Activated naive CD8-positive, alpha-beta T cell treated with anti-CD3 and anti-CD28 coated beads for 36 hours (primary cell): ENCODE measurements at places on chromosomes 7 and 10. TPM values are rescaled to one million over a fixed set of nuclear protein-coding genes. Genes with fewer than 3 reads are reported as not detected.

DNA sequence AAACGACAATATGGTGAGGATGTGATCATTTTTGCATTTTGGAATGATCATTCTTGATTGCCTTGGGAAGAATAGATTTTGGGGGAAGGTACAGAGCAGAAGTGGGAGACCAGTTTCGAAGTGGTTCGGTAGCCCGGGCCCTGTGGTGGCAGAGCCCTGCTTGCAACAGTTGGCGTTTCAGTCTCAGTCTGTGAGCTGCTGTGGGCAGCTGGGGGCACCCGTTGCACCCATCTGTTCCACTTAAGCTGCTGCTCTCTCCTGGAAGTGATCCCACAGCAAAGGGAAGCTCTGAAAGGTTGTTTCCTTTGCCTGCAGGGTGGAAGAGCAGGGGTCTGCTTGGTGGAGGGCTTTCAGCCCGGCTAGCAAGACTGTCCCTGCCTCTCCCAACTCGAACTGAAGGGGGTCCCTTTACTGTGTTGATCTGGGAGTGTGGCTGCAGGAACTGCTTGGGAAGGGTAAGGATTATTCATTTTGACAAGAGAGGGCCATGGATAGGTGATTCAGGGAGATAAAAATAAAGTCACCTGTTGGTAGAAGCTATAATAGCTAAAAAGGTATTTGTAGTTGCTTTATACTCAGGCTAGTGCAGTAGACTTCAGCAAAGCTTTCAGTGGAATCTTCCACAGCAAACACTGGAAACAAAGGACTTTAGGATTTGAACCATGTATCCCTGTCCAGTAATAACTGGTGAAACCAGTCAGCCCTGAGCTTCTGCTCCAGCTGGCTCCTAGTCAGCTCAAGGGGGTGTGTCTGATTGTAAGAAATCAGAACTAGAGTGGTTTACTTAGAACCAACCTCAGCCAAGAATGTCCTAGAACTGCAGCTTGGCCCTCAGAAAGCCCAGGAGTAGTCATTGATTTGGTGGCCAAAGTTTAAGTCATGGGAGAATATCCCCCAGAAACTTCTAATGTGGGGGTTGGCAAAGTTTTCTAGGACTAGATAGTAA is 53.1 kb upstream of the PDCD4 start:
- no peak for DNase-seq

- no peak for DNase-seq
These were observed 31.8 kb downstream of the ARHGAP22 start for GRCh38 chr10:48573045-48573444.

GRCh38 chr7:48154792-48155413 is 16.4 kb upstream of the ABCA13 start:
- no peak for DNase-seq

DNA sequence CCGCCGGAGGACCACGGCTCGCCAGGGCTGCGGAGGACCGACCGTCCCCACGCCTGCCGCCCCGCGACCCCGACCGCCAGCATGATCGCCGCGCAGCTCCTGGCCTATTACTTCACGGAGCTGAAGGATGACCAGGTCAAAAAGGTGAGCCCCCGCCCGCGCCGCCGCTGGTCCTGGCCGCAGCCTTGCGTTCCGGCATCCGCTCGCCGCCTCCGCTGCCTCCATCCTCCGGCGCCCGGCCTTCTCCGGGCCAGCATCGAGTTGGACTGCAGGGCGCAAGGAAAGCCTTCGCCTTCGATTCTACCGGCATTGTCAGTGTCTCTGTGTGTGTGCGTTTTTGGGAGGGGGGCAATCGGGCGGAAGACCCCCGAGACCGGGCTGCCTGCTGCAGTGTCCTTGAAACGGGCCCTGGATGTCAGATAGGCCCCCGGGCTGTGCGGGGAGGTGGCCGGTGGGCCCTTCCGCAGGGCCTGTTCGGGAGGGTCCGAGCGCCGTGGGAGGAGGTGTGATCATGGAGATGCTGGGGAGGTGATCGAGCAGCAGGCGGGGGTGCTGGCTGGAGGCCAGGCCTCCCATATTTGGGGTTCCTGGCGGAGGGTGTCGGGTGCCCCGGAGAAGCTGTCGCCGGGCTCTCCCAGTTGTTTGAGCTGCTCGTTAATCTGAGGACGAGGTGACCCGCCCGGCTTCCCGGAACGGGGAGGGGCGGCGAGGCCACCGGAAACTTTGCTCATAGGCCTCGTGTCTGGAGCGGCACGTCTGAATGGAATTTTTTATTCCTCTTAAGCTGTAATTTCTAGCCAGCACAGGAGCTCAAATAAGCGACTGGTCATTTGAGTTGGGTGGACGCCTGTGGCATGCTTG is 40.8 kb downstream of the HK1 start:
- peak; percentile 85 for DNase-seq

GRCh38 chr7:4713183-4713784 is 31.2 kb downstream of the FOXK1 start:
- no peak for DNase-seq

ANKRD61 gene
- 0.16 TPM for total RNA-seq

CARD11 gene
- total RNA-seq, result 111 TPM

NPC1L1 gene
- not detected for total RNA-seq
